ENCODE measurements at places on chromosomes 4 and X.

DNA sequence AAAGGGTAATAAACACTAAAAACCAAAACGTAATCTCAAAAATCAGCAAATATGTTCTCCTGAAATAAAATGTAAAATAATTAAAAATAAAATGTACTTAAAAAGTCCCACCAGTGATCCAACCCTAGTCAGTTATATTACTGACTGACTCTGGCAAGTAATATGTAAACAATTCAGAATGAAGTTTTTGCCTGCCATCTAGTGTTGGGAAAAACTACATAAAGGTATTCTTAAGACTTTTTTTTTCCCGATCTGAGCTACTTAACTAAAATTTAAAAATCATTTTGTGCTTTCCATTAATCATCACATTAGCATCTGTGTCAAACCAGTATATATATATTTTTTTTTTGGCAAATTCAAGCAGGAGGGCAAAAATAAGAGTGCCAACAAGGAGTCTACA, 24.0 kb downstream of the RCHY1 start:
- peak; percentile 29 for DNase-seq

- DNase-seq, result no peak
These were observed 189.9 kb downstream of the STPG2 start for GRCh38 chr4:97953171-97953941.

- peak; percentile 72 for DNase-seq
These were observed 528 bp upstream of the SNCA start for GRCh38 chr4:89837385-89837992.

DNA sequence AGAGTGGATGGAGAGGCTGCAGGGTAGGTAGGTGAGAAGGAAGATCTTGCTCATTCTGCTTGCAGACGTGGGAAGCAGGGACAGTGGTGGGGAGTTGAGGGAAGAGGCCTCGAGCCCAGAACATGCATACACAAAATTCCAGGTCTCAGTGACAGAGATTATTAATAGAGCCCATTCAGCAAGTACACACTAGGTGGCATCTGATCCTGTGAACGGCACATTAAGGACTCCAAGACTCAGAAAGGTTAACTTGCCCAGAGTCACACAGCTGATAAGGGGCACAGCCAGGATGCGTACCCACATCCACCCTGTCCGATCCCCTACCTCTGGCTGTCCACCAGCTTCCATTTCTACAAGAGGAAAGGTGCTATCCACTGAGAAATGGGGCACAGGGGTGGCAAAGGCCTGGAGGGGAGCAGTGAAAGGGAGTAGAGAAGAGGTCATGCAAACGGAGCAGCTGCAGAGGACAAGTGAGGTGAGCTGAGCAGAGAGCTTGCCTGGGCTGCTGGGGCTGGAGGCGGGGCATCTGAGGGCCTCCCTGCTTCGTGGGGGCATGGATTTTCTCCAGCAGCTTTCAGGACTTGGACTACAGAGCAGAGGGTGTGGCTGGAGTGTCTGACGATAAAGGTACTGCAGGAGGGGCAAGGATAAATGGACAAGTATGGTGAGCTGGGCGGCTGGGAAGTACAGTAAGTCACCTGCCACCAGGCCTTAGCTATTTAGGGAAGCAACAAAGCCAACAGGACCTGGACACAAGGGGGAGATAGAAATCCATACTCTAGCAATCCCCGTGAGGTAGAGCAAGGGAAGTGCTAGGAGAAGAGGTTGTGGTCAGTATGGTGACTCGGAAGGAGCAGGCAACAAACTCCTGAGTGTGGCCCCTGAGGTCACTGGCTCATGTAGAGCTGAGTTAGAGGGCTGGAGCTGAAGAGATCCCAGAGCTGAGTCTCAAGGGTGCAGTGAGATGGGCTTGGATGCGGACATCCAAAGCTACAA, 11.2 kb downstream of the IDS start:
- no peak for DNase-seq

GRCh38 chr4:173357939-173358338, 12.8 kb upstream of the SAP30 start:
- no peak for DNase-seq

GRCh38 chr4:53705151-53705764, 114.0 kb upstream of the LNX1 start:
- no peak for DNase-seq

- DNase-seq, result peak; percentile 49
These were observed 512.2 kb downstream of the PDHA2 start for GRCh38 chr4:96352051-96352517.

DNA sequence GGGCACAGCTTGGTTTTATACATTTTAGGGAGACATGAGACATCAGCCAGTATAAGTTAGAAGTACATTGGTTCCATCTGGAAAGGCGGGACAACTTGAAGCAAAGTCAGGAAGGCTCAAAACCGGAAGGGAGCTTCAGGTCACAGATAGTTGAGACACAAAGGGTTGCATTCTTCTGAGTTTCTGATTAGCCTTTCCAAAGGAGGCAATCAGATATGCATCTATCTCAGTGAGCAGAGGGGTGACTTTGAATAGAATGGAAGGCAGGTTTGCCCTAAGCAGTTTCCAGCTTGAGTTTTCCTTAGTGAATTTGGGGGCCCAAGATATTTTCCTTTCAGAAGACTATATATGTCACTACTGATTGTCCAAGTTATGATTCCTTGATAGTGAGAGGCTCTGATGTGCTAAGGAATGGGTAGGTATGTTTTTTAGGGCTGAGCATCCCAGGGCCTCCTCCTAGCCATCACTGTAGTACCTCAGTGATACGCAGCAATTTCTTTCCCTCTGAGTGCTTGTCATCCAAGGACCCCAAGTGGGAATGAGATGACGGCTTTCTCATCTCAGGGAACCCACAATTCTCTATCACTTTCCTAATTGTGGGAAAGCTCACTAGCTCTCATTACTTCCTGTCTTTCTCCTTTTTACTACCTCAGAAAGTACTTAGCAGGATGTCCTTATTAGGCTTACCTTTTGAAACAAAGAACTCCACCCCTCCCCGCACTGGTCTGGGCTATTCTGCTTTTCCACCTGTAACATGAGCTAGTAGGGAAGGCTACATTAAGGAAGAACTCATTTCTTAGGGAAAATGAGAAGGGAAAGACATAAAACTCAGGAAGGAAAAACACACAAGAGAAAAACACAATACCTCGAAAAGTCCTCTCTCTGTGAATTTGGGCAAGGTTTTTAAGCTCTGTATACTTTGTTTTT, 632.7 kb downstream of the RAPGEF2 start:
- DNase-seq, result no peak

DNA sequence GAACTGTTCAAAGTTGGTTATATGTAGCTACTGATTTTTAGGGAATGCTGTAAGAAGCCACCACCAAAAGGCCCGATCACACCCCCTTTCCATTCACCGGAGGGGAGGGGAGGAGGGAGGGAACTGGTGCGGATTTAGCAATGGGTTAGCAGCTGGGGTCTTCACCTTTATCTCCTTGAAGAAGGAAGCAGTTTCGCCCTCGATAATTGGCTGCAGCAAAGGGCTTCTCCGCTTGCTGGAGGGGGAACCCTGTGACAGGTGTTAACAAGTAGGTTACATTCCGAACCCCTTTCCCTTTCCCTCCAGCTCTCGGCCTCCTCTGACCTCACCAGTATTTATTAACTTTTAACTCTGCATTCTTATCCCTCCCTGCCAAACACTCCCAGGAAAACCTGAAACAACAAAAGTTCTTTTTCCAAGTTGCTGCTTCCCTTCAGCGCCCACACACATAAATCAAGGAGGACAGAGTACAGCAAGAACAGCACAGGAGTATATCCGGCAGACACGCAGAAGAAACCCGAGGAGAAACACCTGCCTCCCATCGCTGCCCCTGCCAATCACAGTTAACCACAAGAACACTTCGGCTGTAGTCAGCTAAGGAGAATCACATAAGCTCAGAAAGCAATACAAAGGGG, 39.8 kb upstream of the NAP1L5 start:
- peak; percentile 54 for DNase-seq

DNA sequence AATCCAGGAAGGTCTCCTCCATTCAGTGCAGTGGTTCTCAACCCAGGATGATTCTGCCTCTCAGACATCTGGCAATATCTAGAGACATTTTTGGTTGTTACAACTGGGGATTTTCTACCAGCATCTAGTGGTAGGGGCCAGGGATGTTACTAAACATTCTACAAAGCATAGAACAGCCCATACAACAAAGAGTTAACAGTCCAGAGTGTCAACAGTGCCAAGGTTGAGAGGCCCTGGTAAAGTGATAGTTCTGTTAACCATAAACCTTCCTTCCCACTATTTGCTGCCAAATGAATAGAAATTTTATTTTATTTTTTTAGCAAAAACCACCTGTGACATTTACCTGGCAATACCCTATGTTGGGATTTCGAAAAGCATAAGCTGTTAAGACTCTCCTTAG, 92.8 kb upstream of the UCP1 start:
- no peak for DNase-seq

GRCh38 chr4:82373486-82373815, 340 bp downstream of the HNRNPD start:
- no peak for DNase-seq

GRCh38 chrX:10223276-10223675, 66.5 kb downstream of the CLCN4 start:
- DNase-seq, result no peak

- DNase-seq, result peak; percentile 22
These were observed 227.6 kb upstream of the MAB21L2 start for GRCh38 chr4:150354214-150354796.

GRCh38 chr4:38157592-38157991, 197.4 kb downstream of the PTTG2 start:
- DNase-seq, result no peak

DNA sequence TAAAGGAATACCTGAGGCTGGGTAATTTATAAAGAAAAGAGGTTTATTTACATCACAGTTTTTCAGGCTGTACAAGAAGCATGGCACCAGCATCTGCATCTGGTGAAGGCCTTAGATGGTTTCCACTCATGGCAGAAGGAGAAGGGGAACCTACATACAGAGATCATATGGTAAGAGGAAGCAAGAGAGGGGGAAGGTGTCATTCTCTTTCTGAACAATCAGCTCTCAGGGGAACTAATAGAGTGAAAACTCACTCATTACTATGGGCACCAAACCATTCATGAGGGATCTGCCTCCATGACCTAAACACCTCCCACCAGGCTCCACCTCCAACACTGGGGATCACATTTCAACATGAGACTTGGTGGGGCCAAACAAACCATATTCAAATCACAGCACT, 61.7 kb upstream of the PPP1R2C start:
- DNase-seq, result no peak

GRCh38 chrX:50107470-50107869, 93.3 kb downstream of the AKAP4 start:
- DNase-seq, result no peak

All from neural progenitor cell (in vitro differentiated cells).